Peyer's patch (tissue), 4 donors: ENCODE measurements at places on chromosomes 2 and 18. TPM values are rescaled to one million over a fixed set of nuclear protein-coding genes. Genes with fewer than 3 reads are reported as not detected.

GRCh38 chr2:42239289-42239661, 70.1 kb downstream of the EML4 start:
- no peak for DNase-seq

DNA sequence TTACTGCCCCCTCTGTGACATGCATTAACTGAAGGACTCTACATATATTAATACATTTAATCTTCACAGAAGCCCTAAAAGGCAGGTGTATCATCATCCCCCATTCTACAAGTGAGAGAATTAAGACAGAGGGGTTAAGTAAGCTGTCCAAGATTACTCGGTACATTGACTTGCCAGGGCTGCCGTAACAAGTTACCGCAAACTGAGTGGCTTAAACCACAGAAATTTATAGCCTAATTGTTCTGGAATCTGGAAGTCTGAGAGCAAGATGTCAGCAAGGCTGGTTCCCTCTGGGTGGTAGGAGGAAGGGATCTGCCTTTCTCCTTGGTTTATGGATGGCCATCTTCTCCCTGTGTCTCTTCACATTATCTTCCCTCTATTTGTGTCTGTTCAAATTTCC, 605.5 kb downstream of the EPHA4 start:
- DNase-seq = no peak

GRCh38 chr2:205998583-205998982, 87.4 kb downstream of the INO80D start:
- DNase-seq = no peak

DNA sequence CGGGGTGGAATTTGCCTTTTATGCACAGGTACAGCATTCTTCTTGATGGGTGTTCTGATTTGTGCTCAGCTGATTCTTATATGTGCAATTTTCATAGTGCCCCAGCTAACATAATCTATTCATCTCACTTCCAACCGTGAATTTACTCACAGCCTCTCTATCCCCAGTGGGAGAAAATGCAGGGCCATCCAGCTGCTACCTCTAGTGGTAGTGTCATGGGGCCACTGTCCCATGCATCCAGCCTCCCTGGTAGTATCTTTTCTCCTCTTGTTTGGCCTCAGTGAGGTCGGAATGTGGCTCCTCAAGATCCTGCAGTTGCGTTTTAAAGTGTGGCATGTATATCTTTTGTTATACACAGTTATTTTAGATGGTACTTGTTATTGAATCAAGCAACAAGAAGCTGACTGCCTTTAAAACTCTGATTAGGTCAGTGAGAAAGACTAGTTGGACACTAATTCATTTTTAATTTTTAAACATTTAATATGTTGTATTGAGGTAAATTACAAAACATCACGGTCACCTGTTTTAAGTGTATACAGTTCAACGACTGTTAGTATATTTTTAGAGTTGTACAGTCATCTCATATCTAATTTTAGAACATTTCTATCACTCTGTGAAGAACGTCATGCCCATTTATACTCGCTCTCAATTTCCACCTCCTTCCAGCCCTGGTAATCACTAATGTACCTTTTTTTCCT, 67.9 kb upstream of the TXNDC2 start:
- no peak for DNase-seq

GRCh38 chr2:109144721-109145120, 15.7 kb downstream of the SH3RF3 start:
- DNase-seq = no peak

- DNase-seq = no peak
These were observed 105.0 kb upstream of the ALKAL2 start for GRCh38 chr2:392926-393280.

DNA sequence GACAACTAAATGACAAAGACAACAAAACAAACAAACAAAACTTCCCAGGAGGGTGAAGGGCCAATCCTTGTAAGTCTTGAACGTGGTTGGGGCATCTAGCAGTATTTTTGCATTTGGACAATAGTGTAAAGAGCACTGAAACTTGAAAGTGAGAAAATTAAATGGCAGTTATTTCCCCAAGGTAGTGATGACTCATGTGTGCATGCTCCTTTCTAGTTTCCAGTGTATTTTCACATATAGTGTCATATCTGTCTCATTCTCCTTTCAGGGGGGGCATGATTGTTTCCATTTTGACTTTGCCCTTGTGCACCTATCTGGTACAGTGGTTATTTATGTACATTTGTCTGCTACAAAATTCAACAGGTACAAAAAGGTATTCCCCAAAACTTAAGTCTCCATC, 39.5 kb downstream of the CERS6 start:
- DNase-seq = no peak

DNA sequence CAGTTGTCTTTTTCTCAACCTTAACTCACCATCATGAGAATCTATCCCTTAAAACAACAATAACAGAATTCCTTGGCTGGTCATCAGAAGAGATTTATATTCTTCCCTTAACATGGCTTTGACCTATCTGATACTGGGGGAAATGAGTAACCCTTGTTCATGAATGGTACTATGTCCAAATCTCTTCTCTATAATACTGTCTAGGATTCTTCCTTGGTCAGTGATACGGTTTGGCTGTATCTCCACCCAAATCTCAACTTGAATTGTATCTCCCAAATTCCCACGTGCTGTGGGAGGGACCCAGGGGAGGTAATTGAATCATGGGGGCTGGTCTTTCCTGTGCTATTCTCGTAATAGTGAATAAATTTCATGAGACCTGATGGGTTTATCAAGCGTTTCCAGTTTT, 282.0 kb upstream of the SIX2 start:
- DNase-seq = no peak

Gene PSTPIP2
- 17.3 TPM for total RNA-seq

Gene TPO
- total RNA-seq = 0.70 TPM
